WTC11 (cell line): ENCODE measurements at places on chromosomes 6 and 20.

GRCh38 chr6:75213732-75214131 lies 7.9 kb upstream of the COL12A1 start:
- no peak for DNase-seq

DNA sequence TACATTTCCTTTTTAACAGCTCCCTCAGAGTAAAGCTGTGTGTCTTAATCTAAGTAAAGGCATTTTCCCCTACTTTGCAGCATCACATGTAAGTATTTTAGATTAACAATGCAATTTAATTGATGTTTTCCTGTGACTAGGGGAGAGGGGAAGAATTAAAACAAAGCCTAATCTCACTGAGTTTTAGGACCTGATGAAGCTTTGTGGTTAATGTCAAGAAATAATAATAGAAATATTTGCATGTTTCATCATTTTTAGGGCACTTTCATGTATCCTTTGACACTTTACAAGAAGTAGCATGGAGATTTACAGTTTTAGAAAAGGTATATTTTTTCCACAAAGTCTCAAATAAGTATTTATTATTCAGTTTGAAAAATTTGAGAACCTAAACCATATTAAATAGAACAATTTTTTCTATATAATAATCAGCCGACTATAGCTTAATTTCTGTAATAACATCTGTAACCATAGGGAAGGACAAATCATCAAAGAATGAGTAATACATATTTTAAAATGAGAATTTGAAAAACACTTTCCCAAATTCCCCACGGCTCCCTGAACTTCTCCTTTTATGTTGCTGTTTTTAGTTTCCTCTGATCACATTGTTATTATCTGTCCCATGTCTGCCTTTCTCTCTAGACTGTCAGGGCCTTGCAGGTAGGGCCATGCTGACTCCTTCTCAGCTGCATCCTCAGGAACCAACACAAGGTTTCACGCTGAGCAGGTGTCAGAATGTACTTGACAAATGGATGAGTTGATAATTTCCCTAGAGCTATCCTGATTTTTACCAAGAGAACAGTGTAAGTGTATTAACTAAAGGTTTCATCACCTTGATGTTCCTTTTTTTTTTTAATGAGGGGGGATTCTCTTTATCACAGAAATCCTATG lies 338.1 kb downstream of the SYNE1 start:
- DNase-seq = no peak

DNA sequence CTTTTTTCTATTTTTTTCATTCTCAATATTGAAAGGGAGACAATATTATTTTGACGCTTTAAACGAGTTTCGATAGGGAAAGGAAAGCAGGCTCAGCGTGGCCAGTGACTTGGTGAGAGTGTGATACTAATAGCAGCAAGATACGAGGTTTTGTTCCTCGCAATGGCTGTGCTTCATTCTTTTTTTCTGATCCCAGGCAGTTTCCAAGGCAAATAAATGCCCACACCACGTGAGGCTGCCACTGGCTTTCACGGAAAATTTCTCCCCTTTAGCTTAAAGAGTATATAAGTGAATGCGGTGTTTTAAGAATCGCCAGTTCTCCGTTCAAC lies 196.4 kb upstream of the ZNF184 start:
- no peak for DNase-seq

DNA sequence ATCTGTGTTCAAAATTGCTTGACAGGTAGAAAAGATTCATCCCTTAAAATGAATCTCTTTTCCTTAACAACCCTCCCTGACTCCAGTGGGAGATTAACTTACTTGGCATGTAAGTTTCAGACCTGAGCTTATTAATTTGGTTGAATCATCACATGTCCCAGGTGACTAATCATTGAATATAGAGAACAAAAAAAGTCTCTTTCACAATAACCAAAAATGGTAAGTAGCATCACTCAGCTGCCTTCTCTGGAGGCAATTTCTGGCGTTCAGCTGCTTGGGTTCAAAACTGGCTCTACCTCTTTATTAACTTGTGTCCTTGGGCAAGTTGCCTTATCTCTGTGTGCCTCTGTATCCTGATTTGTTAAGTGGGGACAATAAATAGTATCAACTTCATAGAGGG lies 2.9 kb downstream of the C6orf141 start:
- no peak for DNase-seq

- no peak for DNase-seq
Observed at GRCh38 chr6:9982215-9982614, 432.7 kb downstream of the TFAP2A start.

DNA sequence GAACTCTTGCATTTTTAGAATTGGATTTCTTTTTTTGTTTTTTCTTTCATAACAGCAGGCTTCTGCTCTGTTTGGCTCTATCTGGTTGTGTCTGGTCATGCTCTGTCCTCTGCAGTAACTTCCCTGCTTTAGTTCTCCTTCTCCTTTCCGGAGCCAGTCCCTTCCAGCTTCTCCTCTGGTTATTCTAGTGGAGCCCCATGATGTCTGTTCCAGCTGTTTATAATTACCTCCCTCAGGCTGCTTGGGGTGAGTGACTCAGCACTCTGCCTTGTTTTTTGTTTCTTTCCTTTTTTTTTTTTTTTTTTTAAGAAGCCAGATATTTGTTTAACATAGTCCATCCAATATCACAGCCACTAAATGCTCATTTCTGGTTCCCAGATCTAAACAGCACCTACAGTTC lies 409.6 kb downstream of the MAFB start:
- DNase-seq = no peak

GRCh38 chr6:154886016-154886415 lies 109.1 kb upstream of the TIAM2 start:
- no peak for DNase-seq

DNA sequence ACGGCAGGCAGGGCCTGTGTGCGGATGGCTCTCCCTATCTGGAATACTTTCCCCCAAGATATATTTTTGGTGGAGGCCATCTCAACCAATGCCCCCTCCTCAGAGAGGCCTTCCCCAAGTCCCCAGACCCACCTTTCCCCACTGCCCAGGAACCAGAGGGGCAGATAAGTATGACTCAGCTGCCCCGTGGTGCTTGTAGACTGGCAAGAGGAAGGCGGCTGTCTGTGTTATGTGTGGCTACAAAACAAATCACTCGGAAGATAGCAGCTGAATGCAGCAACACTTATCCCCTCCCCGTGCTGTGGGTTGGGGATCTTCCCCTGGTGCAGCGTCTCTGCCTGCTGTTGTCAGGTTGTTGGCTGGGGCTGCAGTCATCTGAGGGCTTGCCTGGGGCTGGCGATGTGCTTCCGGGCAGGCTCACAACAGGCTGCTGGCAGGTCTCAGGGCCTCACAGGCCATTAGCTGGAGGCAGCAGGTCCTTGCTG lies 7.1 kb downstream of the NPEPL1 start:
- peak; percentile 6 for DNase-seq

- DNase-seq = no peak
Observed at GRCh38 chr6:36671687-36672375, 6.7 kb upstream of the CDKN1A start.

- DNase-seq = no peak
Observed at GRCh38 chr6:74256381-74256780, 560.4 kb downstream of the CD109 start.

DNA sequence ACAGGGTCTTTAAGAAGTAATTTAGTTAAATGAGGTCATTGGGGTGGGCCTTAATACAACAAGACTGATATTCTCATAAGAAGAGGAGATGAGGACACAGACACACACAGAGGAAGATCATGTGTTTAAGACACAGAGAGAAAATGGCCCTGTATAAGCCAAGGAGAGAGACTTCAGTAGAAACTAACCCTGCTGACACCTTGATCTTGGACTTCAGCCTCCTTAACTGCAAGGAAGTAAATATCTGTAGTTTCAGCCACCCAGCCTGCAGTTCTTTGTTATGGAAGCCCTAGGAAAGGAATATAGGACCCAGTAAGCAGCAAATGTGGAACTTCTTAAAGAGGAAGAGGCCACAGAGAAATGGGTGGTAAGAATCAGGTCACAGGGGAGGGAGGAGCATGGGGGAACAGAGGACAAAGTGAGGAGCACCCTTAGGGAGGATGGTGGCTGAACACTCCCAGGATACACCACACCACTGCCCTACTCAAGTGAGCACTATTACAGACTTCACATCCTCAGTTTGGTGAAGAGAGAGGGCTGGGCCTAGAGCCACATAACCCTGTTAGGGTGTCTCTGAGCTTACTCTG lies 762 bp downstream of the SIRPB1 start:
- DNase-seq = no peak

GRCh38 chr6:69631552-69632346 lies 165.1 kb downstream of the LMBRD1 start:
- no peak for DNase-seq
